ENCODE measurements at places on chromosomes 1 and 21. TPM values are rescaled to one million over a fixed set of nuclear protein-coding genes. Genes with fewer than 3 reads are reported as not detected.

Gene LHX8
- total RNA-seq = not detected

Gene NTMT2
- total RNA-seq = not detected

Gene TXNIP
- total RNA-seq = 355 TPM

Gene TEKT2
- total RNA-seq = not detected

Gene B3GALT5
- not detected for total RNA-seq
